A172 (cell line): ENCODE measurements at places on chromosomes 7 and 10. TPM values are rescaled to one million over a fixed set of nuclear protein-coding genes. Genes with fewer than 3 reads are reported as not detected.

Gene TCAF2
- total RNA-seq = 0.36 and 0.93 TPM in 2 replicates

- DNase-seq = no peak
These were observed 16.0 kb downstream of the CDNF start for GRCh38 chr10:14821635-14822375.

Gene SPDYE5
- not detected in 2 replicates for total RNA-seq

DNA sequence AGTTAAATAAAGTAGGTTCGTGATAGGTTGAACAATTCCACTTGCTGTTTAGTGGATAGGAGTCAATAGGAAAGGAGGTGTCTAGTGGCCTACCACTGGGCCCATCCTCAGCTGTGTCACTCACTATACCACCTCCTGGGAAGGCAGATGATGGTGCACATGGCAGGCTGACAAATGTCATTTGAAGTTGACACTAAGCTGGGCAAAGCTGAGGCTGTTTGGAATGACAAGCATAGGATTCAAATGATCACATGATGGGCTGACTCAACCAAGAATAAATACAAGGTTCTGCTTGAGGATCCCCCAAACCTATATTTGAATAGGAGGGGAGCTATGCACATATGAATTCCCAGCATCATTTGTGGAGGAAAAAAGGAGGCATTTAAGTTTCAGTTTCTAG lies 489.8 kb downstream of the RPS24 start:
- DNase-seq = no peak

- no peak for DNase-seq
These were observed 18.1 kb downstream of the NOC3L start for GRCh38 chr10:94344522-94345122.

Gene PSD
- total RNA-seq = 0.07 TPM in 1 of 2 replicates, not detected in the other

Gene CALCR
- total RNA-seq = 0.10 and 0.98 TPM in 2 replicates

- DNase-seq = peak; percentile 31
These were observed 297.0 kb upstream of the PITRM1 start for GRCh38 chr10:3469639-3470020.

DNA sequence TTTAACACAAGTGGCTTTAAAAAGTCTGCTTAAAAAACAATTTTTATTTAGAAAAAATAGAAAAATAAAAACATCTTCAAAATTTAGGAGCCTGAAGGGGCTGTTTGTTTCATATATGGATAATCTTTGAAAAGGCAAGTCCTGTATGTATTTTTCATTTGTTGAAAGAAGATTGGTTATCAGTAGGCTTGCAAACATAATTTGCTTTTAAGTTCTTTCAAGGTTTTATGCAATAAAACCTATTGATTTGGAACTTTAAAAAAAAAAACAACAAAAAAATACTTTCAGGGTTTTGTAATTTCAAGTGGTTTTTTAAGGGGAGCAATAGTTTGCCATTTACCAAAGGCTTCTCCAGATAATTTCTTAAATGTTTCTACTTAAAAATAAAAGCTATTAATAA lies 35.6 kb downstream of the MPLKIP start:
- DNase-seq = no peak

GRCh38 chr7:85950871-85951270 lies 692.8 kb upstream of the GRM3 start:
- no peak for DNase-seq

- DNase-seq = no peak
These were observed 161.7 kb downstream of the TNS3 start for GRCh38 chr7:47420122-47420780.

DNA sequence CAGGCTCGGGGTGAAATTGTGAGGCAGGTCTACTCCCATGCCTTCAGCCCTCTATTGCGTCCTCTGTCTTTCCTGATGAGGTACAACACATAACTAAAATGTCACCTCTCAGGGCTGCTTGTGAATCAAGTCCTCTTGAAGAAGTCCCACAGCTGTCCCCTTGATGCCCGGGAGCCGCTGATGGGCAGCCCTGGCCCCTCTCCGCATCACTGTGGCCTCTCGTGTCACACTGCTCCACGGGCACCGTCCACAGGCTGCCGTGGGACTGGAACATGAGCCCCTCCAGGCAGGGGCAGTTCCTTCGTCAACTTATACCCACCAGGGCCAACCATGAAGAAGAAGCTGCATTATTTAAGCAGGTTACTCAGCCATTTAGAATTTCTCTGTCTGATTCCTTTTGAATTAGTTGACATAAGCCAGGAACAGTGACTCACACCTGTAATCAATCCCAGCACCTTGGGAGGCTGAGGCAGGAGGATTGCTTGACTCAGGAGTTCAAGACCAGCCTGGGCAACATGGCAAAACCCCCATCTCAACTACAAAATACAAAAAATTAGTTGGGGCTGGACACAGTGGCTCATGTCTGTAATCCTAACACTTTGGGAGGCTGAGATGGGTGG lies 58.5 kb upstream of the UBE3C start:
- peak; percentile 3 for DNase-seq

Gene ZNF487
- total RNA-seq = 6.6 TPM in 2 replicates

Gene SHLD2
- total RNA-seq = 46.7 and 58.8 TPM in 2 replicates

DNA sequence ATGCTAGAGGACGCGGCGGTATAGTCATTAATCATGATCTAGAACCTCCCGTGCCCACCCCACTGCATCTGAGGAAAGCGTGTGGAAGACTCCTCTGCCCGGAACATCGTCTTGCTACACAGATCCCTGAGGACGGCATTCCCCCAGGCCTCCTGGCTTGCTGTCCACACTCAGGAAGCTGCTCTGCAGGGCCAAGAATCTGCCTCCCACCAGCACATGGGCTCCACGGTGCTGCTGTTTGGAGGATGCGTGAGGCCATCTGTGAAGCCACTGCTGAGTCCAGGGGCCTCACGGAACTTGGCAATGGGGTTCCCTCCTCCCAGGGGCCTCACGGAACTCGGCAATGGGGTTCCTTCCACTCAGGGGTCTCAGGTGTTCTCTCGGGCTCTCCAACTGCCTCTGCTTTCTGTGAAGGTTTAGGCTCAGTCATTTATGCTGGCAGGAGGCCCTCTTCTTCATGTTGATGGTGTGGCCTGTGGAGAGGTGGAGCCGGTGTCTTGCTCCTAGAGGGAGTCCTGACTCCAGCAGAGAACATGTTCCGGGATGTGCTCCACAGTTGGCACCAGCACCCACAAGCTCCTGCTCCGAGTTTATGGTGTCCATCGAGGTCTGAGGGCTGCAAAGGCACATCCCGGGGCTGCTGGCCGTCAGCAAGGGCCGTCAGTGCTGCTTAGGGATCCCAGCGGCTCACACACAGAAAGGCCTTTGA lies 273.3 kb downstream of the DNAJB6 start:
- DNase-seq = no peak

Gene CDC14C
- 0.09 TPM in 1 of 2 replicates, not detected in the other for total RNA-seq

Gene RAB19
- not detected in 2 replicates for total RNA-seq

Gene NRG3
- total RNA-seq = 0.16 TPM in 1 of 2 replicates, not detected in the other

DNA sequence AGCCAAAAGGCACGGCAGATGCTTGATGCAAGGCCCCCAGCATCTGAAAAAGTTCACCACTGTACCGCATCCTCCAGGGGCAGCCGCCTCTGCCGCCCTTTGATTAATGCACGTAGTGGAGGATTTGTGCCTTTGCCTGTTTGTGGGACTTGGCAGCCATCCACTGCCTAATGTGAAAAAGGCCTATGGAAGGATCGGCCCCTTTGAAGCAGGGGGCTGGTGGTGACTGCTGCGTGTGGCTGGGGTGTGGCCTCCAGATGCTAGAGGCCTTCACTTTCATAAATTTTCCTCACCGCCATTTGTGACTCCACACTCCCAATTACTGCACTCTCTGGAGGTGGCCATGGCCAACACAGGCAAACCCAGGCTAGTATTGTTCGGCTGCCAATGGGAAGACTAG lies 226.0 kb downstream of the BMPER start:
- no peak for DNase-seq

DNA sequence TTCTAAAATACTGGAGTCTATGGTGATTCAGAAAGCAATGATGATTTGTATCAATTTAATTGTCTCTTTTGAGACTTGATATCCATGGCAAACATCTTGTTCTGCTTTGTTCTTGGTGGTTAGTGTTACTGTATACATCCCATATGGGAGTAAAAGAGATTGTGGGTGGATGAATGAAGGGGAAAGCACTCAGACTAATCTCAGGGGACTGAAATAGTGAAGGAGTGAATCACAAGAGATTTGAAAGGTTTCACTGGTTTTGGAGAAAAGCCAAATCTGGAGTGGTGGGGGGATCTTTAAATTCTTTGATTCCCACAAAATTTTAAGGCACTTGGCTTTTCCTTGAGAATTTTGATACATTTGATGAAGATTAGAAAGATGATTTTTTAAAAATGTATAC lies 369.4 kb downstream of the INHBA start:
- peak; percentile 41 for DNase-seq

DNA sequence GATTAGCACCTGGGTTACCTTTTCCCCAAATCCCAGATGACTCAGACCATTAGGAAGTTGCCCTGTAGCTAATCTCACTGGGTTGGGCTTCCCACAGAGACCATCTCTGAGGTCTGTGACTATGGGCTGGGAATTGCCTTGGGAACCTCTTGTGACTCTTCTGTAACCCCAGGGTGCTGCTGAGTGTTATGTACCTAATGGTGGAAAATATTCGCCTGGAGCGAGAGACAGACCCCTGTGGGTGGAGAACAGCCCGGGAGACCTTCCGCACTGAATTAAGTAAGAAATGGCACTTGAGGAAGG lies 20.0 kb downstream of the STRIP2 start:
- no peak for DNase-seq

DNA sequence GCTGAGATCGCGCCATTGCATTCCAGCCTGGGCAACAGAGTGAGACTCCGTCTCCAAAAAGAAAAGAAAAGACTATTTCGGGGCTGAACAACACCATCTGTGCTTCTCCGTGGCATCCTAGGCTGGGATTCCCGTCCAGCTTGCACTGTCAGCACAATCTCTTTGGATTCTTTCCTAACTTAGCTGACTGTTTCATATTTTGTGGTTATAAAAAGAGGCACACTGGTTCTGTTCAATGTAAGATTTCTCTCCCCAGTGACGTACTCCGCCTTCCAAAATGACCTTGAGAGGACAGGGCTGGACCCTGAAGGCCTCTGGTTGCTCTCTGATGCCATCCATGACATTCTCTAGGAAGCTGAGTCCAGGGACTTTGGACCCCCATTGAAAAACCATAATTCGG lies 8.8 kb downstream of the ZNHIT1 start:
- no peak for DNase-seq

GRCh38 chr10:122953902-122954730 lies at the start of gene C10orf88:
TSS of gene C10orf88 (minus strand) at chr10:122954227. CDS start at chr10:122954178, 49 bp downstream.
- peak; percentile 93 for DNase-seq

DNA sequence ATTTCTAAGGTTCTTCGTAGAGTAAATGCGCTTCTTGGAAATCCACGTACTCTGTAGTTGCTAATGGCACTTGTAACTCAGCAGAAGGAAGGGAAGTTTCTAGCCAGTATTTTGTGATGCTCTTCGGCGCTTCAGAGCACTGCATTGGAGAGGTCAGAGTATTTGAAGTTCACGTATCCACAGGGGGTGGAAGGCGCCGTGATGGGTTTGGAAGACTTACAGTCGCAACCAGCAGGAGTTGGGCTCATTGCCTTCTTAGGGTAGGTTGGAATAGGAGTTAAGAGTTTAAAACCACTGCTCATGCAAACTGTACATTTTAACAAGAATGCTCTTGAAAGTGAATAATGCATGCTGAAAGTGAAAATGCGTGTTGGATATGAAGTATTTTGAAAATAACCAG lies 49.1 kb downstream of the SHH start:
- no peak for DNase-seq

- DNase-seq = no peak
These were observed 537 bp downstream of the SH3PXD2A start for GRCh38 chr10:103854686-103855391.

- DNase-seq = no peak
These were observed 121.5 kb downstream of the SLIT1 start for GRCh38 chr10:97063983-97064837.

DNA sequence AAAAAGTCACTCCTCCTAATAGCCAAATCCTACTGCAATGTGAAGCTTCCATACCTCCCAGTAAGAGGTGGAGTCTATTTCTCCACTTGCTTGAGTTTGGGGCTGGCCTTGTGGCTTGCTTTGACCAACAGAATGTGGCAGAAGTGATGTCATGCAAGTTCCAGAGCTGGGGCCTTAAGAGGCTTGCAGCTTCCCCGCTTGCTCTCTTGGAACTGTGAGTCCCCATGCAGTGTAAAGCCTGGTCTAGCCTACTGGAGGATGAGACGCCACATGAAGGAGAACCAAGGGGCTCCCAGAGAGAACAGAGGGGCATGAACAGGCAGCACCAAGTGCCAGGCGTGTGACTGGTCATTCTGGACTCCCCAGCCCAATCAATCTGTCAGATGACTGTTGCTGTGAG lies 58.6 kb upstream of the OPALIN start:
- peak; percentile 52 for DNase-seq

DNA sequence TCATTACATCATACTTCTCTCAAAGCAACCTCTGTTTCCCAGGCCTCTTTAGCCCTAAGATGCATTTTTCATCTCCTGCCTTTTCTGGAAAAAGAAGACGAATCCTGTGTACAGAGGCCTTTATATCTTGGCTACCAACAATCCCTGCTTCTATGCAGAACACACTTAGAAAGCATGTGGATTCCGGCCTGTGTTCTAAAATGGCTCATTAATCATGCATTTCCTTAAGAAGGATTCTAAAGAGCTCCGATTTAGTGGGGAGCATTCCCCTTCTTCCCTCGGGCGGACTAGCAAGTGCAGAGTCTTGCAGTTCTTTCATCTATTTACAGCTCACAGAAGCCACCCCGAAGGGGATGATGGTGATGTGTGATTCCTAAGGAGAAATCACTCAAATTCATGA lies 1212.9 kb downstream of the TYW1 start:
- DNase-seq = no peak

DNA sequence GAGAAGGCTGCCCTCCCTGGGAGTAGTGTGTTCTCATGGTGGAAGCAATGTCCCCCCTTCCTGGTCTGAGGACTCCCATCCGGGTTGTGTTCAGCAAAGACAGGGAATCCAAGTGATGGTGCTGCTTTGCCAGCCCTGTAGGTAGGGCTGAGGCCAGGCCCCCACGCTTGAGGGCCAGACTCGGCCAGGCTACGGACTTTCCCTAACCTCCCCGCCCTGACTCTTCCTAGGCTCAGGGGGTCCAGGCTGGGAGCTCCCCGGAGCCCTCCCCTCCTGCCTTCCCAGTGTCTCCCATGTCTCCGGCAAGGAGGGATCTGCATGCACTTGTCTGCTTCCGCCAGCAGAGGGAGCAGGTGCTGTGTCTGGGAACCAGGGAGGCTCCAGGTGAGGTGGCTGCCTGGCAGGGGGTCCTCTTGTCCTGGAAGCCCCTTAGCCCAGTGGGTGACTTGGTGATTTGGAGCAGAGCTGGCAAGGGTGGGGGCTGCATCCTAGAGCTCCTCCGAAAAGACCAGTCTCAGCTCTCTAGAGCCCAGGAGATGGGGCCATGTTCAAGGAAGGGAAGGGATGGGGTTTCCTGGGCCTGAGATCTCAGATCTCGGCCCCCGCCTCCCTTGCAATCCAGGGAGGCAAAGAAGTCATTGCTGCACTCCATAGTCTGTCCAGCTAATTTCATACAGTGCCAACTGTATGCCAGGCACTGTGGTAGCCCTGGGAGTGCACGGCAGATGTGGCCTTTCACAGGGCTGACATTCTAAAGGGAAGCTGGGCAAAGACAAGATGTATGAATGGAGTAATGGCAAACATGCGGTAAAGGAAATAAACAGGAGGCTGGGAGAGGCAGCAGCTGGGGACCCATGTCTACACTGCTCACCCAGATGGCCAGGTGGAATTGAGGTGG lies 20.3 kb upstream of the SFRP5 start:
- DNase-seq = peak; percentile 48

Gene TMEM176A
- total RNA-seq = not detected in 2 replicates

Gene GRID2IP
- 0.03 and 0.22 TPM in 2 replicates for total RNA-seq

Gene PPP1R3C
- 11.8 and 18.0 TPM in 2 replicates for total RNA-seq

GRCh38 chr10:71145352-71145945 lies 66.9 kb upstream of the UNC5B start:
- DNase-seq = no peak
